ENCODE measurements at places on chromosomes 2 and 18.

DNA sequence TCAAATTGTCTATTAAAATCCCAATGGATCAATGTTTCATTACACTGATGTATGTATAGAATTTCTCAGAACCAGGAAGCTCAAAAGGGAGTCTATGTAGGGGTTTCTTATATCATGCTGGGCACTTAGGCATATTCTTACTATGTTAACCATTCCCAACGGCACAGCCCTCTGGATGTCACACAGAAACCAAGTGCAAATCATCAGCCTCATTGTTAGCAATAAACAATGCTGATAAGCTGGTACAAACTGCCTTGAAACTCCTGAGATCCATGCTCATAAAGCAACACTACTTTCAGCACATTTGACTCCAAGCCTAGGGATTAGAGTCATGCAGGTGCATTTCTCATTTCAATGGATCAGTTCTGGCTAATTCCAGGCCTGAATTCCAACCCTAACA is 730.2 kb upstream of the SLC39A10 start:
- DNase-seq = no peak

DNA sequence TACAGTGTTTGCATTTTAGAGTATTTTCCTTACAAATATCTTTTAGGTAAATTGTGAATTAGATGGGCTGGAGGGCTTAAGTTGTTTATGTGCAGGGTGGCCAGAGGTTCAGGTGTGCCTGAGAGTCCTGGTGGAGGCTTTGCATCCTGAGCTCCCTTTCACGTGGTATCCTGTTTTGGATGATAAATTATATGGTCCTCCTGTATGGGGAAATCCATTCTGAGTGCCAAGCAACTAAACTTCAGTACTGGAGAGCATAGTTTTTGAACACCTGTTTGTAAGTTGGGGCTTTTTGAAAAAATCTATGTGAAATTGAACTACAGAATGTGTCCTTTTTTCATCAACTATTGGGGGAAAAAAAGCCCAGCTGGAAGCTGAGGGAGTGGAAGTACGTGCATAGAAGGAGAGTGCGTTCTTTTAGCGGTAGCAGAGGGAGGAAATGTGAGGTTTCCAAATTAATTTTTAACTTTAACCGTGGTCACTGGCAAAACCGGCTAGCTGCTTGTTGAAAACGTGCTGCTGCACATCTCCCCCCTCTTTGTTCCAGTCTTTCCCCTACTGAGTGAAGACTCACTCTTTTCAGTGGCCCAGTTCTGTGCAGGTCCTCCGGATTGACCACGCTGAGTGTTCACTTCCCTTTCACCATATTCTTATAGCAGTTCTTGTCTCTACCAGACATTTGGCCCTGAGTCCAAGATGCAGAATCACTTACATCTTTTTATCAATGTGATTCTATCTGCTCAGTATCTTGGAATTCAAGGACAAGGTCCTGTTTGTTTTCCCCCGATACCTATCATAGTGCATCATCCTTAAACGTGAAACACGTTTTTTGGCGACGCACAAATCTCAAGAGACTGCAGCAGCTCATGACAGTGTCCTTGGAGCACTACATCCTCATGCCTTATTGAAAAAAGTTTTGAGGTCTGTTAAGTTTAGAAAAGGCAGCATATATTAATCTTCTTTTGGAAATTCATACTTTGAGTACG is 15.3 kb downstream of the CNOT11 start:
- DNase-seq = no peak

DNA sequence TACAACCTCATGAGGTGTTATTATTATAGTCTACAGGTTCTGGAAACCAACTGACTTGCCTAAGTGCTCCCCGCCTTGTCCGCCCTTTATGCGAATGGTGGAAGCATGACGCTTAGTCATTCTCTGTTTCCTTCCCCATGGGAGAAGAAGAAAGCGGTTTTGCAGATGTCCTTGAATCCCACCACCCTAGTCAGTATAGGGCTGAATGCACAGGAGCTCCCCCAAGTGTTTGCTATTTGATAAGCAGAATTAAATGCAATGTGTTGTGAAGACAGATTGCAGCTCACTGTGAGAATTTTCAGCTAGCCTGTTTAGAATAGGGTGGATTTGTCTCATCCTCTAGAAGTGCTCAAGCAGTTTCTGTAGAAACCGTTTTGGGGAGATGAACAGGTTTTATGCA is 652.0 kb downstream of the DCC start:
- no peak for DNase-seq

DNA sequence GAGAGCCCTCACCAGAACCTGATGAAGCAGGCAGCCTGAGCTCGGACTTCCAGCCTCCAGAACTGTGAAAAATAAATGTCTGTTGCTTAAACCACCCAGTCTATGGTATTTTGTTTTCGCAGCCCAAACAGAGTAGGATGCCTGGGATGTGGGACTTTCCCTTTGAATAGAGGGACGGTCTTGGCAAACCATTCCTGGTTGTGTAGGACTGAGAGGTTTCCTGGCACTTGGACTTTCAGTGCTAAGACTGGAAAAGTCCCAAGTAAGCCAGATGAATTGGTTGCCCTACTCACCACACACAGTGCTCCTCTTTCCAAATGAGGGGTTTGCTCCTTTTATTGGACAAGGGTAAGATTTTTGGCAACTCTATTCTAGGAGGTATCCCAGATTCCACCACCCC is 46.8 kb upstream of the ACMSD start:
- no peak for DNase-seq

DNA sequence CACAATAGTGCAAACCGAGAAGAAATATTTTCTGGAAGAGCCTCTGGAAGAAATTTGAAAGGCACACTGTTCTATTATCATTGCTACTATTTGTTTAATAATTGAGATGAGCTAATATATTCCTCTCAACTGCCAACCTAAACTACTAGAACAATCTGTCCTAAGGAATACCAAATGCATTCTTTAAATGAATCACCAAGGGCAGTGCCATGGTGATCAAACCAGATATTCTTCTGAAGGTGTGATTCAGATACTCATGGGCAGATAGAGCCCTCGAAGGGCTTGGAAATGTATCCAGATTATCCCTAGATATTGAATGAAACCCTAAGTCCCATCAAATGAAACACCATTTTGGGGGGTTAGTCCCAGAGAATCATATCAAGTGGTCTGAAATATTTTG is 76.6 kb downstream of the FIGN start:
- DNase-seq = no peak
